Hematopoietic multipotent progenitor cell treated with erythropoietin and hydrocortisone succinate and interleukin-3 and kit ligand, for 15 days (in vitro differentiated cells): ENCODE measurements at places on chromosomes 11 and 22.

DNA sequence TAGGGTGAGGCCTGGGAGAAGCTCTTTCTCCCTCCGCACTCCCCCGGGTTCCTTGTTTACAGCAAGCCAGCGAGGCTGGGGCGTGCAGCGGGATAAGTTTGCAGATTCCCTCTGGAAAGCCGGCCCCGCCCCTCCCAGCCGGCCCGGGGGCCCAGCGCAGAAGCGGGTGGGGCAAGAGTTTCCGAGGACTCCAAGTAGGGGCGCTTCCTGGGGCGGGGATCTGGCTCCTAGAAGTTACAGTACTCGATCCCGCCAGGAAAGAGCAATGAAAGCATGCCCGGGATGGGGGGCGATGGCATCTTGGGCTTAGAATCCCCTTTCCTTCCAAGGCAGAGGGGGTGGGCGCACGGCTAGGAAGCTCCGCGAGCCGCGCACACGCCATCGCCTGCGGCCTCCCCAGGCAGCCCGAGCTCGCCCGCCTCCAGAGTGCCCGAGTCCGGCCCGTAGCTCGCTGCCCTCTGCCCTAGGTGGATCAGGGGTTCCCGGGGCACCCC lies 385 bp downstream of the TST start:
- DNase-seq, result peak; percentile 21

DNA sequence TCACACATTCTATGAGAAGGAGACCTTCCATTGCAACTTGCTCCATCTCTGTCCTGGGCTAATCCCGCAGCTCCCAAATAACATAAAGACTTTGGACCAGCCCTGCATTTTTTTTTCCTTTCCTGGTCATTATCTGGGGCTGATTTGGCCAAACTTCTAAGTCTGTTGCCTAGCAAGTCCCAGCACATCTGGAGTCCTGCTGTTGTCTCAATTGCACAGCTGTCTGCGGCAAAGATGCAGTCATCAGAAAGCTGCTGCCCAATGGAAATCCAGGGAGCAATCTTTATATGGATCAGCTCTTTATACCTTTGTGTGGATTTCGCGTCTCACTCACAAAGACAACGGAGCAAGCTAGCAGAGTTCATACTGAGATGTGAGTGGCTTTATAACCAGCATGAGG lies 105.9 kb downstream of the NXPE2 start:
- DNase-seq, result no peak

- DNase-seq, result no peak
Measured at GRCh38 chr22:41979423-41980250, 10.4 kb downstream of the SEPTIN3 start.

DNA sequence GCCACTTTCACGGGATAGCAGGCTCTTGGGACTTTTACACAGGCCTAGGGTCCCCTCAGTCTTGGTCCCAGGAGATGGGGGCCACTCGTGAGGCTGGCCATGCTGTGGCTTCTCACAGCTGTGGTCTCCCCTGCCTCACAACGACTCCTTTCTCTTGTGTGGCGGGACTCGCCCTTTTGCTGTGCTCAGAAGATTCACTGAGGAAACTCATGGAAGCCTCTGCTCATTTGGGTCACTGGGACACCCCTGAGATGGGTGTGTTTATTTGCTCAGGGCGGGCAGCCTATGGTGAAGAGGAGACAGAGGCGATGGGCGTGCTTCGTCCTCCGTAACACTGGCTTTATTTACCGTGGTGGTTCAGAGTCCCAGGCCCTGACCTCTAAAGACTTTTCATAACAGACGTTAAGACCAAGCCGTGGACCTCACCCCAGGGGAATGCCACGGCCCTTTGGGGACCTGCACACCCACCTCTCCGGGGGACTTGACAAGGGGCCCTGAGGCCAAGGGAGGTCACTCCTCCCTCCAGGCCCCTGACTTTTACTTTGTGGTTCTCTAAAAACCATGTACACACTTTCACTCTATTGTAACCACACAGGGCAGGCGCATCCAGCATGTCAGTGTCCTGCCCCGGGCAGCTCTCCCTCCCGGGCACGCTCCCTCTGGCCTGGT lies 15.5 kb downstream of the TEF start:
- DNase-seq, result no peak
